Stimulated activated CD4-positive, alpha-beta T cell treated with anti-CD3 and anti-CD28 coated beads, TNF-alpha, amount 100 ng/mL, for 48 hours (primary cell): ENCODE measurements at places on chromosomes 1 and 21.

DNA sequence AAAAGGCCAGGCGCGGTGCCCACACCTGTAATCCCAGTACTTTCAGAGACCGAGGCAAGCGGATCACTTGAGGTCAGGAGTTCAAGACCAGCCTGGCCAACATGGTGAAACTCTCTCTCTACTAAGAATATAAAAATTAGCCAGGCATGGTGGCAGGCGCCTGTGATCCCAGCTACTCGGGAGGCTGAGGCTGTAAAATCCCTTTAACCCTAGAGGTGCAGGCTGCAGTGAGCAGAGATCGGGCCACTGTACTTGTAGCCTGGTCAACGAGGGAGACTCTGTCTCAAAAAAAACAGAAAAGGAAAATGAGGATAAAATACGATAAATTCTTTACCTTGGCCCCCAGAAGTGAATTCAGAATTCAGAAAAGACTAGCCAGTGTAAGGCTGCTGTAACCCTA is 1.6 kb downstream of the TMEM50B start:
- DNase-seq: no peak

- no peak for DNase-seq
These were observed 59.4 kb upstream of the IFI44L start for GRCh38 chr1:78560811-78561210.

DNA sequence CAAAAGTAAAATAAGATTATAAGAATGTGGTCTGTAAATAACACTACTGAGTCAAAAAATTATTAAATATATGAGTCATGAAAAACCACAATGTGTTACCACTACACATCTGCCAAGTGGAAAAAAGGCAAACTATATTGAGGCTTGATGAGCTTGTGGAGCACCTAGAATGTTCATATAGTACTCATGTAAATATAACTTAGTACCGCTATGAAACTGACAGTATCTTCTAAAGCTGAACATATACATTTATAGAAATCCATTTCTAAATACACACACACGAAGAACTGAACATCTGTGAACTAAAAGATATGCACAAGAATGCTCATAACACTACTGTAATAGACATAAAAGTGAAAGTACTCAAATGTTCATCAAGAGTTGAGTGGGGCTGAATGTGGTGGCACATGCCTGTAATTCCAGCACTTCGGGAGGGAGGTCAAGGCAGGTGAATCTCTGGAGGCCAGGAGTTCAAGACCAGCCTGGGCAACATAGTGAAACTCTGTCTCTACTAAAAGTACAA is 18.5 kb upstream of the GBP3 start:
- no peak for DNase-seq

GRCh38 chr1:87791931-87792740 is 463.5 kb downstream of the LMO4 start:
- no peak for DNase-seq

DNA sequence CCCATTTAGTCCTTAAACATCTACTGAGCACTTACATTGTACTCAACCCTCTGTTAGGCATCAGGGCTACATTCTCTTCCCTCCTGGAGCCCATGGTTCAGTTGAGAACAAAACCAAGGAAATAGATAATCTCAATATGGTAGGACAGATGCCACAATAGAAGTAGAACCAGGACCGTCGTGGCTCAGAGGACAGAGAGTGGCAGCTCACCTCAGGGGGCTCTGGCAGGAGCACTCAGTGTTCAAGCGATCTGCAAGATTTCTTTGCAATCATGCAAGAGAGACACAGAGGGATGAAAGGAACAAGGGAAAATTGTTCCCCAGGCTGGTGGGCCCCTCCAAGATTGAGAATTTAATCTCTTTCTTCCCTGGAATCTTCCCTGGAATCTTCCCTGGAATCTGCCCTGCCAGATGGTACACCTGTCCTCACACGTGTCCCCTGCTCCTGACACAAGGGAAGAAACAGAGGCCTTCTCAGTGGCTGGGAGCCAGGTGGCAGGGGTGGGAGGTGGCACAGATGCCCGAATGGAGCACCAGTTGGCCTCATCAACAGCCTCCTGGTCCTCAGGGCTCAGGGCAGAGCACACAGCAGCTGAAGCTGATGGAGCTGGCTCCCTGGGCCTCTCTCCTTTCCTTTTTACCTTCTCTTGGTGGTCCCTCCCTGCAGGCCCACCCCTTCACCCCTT is 135.4 kb downstream of the PLXNA2 start:
- DNase-seq: no peak

- no peak for DNase-seq
These were observed 38.6 kb upstream of the MAGOH start for GRCh38 chr1:53276902-53277281.

DNA sequence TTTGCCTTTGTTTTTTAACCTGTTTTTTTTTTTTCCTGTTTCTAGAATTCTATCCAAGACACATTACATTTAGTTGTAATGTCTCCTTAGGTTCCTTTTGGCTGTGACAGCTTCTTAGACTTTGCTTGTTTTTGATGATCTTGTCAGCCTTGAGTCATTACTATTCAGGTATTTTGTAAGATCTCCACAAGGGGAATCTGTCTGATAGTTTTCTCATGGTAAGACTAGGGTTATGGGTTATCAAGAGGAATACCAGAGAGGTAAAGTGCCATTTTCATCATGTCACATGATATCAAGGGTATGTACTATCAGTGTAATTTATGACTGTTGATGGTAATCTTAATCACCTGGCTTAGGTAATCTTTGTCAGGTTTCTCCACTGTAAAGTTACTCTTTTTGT is 99.1 kb upstream of the GFI1 start:
- DNase-seq: no peak

DNA sequence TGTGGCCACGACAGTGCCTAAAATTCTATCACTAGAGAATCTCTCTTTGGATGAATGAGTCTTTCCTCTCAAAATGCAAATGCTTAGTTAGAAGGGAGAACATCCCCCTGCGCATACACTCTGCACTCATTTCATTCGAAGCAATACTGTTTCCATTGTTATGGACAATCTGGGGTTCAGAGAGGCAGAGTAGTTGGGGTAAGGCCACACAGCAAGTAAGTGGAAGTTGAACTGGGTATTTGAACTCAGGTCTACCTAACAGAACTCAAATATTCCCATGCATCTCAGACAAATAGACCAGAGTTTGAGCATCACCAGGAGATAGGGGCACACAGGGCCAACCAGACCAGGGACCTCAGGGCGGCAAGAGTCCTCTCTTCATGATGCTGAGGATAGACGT is 25.5 kb downstream of the RAP1GAP start:
- DNase-seq: no peak

GRCh38 chr1:30418939-30419720 is 304.3 kb downstream of the MATN1 start:
- no peak for DNase-seq

DNA sequence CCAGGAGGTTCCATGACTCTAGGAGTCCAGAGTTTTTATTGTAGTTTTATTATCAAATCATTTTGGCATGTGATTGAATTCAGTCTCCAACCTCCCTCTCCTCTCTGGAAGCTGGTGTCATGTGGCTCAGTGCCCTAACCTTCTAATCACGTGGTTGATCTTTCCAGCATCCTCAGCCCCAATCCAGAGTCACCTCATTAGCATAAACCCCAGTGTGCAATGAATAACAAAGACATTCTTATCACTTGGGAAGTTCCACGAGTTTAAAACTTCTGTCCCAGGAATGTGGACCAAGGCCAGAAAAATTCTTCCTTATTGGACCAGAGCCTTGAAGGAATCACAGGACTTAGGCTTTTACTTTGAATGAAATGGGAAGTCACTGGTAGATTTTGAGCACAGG is 52.2 kb downstream of the KIRREL1 start:
- no peak for DNase-seq

- DNase-seq: no peak
These were observed 153.2 kb downstream of the TGFB2 start for GRCh38 chr1:218498056-218498938.

DNA sequence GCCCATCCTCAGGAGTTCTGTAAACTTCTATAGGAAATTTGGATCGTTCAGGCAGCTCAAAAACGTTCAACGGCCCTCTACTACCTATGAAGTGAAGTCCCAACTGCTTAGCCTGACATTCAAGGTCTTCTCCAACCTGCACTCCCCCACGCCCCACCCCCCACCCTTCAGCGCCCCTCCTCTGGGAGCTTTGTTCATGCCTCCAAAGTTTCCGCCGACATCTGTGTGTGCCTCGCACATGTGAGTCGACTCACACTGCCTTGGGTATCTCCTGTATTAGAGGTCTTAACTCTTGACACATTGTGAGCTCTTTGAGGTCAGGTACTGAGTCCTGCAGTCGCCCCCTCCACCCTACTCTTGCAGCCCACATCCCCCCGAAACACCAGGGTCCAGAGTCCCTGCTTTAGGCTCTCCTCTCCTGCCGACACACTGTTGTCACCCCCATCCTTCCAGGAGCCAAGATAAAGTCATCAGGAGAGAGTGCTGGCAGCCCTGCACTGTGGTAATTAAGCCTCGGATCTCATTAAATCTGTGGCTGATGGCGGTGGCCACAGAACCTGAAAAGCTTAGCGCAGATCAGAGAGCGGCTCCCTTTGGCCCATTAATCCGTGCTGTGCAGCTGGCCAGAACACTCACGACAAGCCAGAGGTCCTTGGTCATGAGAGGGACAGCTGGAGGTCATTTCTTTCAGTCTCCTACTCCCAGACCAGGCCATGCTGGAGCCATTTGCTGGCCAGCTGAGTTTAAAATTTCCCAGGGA is 1.4 kb upstream of the PAFAH2 start:
- no peak for DNase-seq

GRCh38 chr21:32320059-32320458 is 21.4 kb downstream of the MRAP start:
- DNase-seq: no peak

GRCh38 chr1:67626090-67626860 is 58.7 kb upstream of the GADD45A start:
- DNase-seq: no peak

GRCh38 chr1:100036718-100037655 is 67.2 kb downstream of the SLC35A3 start:
- DNase-seq: no peak

GRCh38 chr1:183075861-183076260 is 52.6 kb downstream of the LAMC1 start:
- DNase-seq: no peak

GRCh38 chr1:36377791-36378492 is 7.8 kb downstream of the STK40 start:
- DNase-seq: no peak

DNA sequence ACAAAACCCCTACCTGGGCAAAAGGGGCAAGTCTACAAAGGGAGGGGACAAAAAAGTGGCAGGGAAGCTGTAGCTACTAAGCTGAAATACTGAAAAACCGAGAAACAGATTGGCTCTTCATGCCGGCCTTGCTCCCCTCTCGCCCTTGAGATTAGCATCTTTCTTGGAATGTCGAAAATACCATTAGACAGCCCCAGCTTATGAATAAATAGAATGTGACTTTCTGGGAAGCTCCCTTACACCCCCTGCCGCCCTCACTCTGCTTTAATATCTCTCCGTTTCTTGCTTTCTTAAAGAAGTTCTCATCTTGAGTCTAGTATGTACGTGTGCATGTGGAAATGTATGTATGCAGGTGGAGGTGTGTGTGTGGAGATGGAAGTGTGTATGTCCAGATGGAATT is 14.1 kb downstream of the TRAF3IP3 start:
- no peak for DNase-seq

DNA sequence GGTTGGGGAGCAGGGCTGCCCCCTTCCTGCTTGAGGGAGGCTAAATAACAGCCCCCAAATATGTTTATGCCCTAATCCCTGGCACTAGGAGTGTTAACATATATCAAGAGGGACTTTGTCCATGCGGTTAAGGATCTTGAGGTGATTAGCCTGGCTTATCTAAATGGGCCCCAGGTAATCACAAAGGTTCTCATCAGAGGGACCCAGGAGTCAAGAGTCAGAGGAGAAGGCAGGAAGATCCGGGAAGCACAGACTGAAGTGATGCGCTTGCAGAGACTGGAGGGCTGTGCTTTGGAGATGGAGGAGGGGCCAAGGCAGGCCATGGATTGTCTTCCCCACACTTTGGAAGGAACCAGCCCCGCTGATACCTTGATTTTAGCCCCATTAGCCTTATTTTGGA is 86.4 kb downstream of the IER5 start:
- no peak for DNase-seq

- DNase-seq: peak; percentile 68
These were observed at the start of gene HEYL for GRCh38 chr1:39639305-39640130. Gene HEYL, minus strand, starts transcription at chr1:39639643. Its CDS starts 18 bp downstream, at chr1:39639625.

GRCh38 chr1:18417316-18418269 is 63.1 kb upstream of the KLHDC7A start:
- DNase-seq: no peak

DNA sequence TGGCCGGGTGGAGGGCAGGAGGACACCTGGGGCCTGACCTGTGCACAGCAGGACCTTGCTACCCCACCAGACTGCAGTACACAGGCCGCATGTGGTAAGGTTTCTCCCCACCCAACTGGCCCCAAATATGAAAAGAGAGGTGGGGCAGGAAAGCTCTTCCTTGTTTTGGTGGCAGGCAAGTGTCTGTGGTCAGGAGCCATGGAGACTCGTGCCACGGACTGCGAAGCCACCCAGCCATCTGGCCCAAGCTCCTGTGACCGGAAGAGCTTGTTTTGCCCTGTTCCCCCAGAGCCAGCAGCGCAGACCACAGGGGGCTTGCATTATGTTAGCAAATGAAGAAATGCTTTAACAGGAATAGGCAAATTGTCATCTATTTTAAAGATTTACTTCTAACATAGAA is 54.9 kb downstream of the OLIG1 start:
- no peak for DNase-seq

GRCh38 chr1:41218152-41218551 is 24.0 kb downstream of the SCMH1 start:
- DNase-seq: no peak

GRCh38 chr1:241357366-241358340 is 648 bp upstream of the RGS7 start:
- no peak for DNase-seq

GRCh38 chr1:30321246-30321910 is 402.0 kb downstream of the MATN1 start:
- no peak for DNase-seq

GRCh38 chr1:173507205-173507846 is 30.2 kb downstream of the PRDX6 start:
- no peak for DNase-seq

GRCh38 chr21:37800057-37800455 is 116.2 kb downstream of the KCNJ6 start:
- DNase-seq: no peak

- DNase-seq: no peak
These were observed 25.1 kb downstream of the SPSB1 start for GRCh38 chr1:9317591-9318417.

GRCh38 chr1:78843111-78843510 is 163.4 kb downstream of the ADGRL4 start:
- DNase-seq: no peak

DNA sequence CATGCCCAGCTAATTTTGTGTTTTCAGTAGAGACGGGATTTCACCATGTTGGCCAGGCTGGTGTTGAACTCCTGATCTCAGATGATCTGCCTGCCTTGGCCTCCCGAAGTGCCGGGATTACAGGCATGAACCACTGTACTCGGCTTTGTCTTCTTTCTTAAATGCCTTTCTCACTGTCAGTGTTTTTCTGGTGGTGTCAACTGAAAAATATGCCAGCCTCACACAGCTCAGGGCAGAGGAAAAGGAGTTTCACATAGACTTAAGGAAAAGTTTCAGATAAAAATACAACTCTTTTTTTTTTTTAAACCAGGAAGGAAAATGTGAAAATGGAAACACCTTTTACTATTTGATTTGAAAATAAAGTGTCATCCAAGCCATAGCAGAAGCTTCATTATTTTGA is 4.6 kb upstream of the MAB21L3 start:
- DNase-seq: no peak
